ENCODE measurements at places on chromosomes 4 and X.

- DNase-seq: no peak
Observed at GRCh38 chrX:97389761-97390192, 506.1 kb downstream of the RPA4 start.

DNA sequence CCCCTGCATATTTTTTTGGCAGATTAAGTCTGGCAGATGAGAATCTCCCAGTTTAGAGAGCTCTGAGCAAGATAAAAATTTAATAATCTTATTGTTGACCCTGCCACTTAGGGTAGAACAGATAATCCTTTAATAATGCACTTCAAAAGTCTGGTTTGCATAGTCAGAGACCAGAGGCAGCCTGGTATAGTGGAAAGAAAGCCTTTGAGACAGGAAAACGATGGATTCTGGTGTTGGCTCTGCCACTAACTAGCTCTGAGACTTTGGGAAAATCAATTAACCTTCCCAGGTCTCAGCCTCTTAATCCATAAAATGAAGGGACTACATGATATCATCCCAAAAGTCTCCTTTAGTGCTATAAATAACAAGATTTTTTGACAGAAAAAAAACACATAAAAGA is 824.5 kb downstream of the STIM2 start:
- DNase-seq: peak; percentile 60

DNA sequence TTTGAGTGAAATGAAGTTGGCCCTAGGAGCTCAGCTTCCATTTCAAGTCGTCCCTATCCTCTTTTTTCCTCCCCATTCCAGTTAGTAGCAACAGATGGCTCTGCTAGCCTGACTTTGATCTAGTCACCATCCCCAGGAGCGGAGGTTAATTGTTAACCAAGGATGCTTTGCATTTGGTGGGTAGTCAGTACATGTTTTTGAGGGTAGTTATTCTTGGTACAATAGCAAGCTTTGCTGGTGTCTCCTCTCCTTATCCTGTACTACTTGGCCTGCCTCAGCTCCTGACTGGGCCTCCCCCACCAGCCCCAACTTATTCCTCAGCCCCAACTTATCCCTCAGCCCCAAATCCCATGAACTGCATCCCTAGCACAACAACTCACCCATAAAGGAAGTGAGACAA is 14.8 kb upstream of the RTL5 start:
- DNase-seq: no peak

GRCh38 chr4:124044867-124045266 is 648.3 kb downstream of the SPRY1 start:
- DNase-seq: no peak

GRCh38 chr4:41158756-41159155 is 55.6 kb downstream of the APBB2 start:
- DNase-seq: no peak

- DNase-seq: no peak
Observed at GRCh38 chr4:104868958-104869357, 277.7 kb upstream of the TET2 start.

- DNase-seq: no peak
Observed at GRCh38 chrX:10945498-10945897, 165.6 kb upstream of the HCCS start.

GRCh38 chr4:167021545-167022155 is 212.6 kb downstream of the SPOCK3 start:
- peak; percentile 23 for DNase-seq

- DNase-seq: peak; percentile 16
Observed at GRCh38 chrX:130097507-130098209, 12.6 kb downstream of the ELF4 start.

DNA sequence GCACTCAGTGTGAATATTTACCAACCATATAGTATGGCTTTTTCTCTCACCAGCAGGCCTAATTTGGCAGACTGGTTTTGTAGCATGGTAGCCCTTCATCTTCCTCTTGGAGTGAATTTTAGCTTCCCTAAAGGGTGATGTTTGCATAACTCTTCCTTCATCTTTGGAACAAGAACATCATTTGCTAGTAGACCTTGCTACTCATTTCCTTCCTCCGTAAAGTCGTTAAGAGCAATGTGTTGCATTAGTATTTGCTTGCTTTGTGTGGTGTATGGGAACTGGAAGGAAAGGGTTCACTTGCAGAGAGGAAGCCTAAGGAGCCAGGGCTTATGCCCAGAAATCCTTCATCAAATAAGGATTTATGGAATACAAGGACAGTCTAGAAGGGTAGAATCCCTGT is 50.2 kb upstream of the PGRMC2 start:
- no peak for DNase-seq

GRCh38 chr4:26964512-26964911 is 103.9 kb downstream of the STIM2 start:
- no peak for DNase-seq

- no peak for DNase-seq
Observed at GRCh38 chr4:123398066-123398852, 1.7 kb downstream of the SPRY1 start.

GRCh38 chr4:9994246-9994847 is 26.9 kb downstream of the SLC2A9 start:
- DNase-seq: no peak

DNA sequence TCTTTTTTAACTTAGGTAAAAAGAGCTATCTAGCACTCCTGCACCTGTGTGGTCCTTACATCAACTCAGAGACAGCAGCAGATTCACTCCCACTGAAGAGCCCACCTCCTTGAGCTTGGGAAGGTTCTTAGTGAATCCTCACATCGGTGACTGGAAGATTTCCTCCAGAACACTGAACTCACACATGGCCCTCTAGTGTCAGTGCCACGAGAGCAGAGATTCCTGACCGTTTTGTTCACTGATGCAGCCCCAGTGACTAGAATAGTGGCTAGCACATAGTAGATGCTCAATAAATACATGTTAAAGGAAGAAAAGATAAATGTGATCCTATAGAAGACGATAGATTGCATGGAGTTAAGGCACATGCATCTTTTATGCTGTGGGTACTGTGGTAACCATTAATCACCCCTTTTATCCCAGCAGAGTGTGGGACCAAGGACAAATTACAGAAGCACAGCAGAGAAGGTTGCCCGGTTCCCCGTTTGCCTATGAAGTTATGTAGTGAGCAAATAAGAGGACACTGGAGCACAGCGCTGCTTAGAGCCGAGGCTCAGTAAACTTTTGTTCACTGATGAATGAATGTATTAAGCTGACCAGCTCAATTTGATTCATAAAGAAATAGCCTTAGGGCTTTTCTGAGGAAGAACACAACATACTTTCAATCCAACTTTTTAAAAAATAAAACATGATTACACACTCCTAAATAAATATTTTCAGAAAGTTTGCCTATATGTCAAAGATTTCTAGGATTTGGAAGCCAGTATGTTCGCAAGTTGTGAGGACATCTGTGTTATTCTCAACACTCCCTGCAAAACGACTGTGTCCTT is 8.7 kb downstream of the GASK1B start:
- no peak for DNase-seq

GRCh38 chr4:181140037-181140603 is 1103.1 kb upstream of the TENM3 start:
- no peak for DNase-seq

- DNase-seq: peak; percentile 42
Observed at GRCh38 chr4:7900334-7900909, 39.2 kb downstream of the AFAP1 start.

DNA sequence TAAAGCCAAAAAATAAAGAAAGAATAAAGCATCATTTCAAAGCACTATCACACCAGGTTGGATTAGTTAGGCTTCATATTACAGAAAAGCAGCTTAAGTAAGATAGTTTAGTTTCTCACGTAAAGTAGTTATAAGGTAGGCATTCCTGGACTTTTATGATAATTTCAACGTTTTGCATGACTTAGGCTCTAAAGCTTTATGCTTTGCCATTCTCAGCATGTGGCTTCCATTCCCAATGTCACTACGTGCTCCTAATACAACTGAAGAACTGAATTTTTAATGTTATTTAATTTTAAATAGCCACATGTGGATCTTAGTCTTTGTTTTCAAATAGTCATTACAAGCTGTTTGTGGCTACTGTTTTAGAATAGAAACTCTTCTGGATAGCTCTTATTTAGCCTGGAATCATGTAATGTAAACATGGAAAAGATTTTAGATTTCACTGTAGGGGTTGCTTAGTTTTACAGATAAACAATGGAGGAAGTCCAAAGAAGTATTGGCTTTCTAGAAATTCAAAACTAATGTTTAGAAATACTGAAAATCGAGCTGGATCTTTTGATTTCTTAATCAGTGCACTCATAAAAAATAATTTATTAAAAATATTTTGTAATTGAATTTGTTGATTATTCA is 710.0 kb downstream of the IL1RAPL1 start:
- DNase-seq: no peak

- DNase-seq: no peak
Observed at GRCh38 chr4:8776366-8776765, 95.3 kb downstream of the HMX1 start.

DNA sequence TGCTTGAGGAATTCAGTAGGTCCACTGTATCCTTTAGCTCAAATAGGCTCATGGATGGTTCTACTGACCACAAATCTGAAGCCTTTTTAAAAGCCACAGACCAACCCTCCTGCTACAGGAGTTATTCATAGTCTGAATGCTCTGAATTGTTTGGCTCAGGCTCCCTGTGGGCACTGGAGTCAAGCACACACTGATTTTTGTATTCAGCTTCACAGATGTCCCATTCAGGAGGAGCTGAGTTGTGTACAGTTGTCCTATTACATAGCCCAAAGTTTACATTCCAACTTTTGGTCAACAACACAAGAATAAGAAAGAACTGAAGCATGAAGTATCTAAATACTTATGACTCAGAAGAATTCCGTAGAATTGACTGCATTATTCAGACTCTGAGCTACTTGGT is 243.9 kb downstream of the UNC5C start:
- no peak for DNase-seq

GRCh38 chr4:77065382-77065781 is 10.4 kb downstream of the CCNI start:
- DNase-seq: no peak

- DNase-seq: no peak
Observed at GRCh38 chrX:130173190-130173895, 1.6 kb downstream of the RAB33A start.

DNA sequence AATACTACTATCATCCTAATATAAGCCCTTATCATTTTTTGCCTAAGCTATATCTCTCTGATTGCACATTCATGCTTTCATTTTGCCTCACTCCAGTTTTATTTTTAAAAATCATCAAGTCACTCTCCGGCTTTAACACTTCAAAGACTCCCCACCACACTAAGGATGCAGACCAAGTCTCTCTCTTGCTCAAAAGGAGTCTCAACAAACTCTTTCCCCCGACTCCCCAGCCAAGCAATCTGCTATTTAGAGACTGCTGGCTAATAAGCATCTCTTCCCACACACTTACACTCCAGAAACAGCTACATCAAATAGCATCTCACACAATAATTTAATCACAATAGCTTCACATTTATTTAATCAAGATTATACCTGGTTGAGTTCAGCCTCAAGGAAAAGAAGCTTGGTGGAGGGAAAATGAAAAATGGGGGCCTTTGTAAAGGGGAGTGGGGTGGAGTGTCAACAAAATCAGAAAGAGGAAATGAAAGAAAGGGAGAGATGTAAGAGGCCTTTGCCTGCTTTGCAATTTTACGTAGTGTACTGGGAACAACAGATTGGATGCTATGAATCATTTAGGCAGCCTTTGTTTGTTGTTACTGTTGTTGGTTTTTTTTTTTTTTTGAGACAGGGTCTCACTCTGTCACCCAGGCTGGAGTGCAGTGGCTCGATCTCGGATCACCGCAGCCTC is 104.1 kb upstream of the MCF2 start:
- no peak for DNase-seq

DNA sequence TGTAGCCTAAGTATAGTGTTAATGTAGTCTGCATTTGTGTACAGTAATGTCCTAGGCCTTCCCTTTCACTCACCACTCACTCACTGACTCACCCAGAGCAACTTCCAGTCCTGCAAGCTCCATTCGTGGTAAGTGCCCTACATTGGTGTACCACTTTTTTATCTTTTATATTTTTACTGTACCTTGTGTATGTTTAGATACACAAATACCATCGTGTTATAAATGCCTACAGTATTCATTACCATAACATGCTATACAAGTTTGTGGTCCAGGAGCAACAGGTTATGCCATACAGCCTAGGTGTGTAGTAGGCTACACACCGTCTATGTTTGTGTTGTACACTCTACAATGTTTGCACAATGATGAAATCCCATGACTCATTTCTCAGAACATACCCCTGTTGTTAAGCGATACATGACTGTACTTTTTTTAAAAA is 15.4 kb downstream of the TSPAN5 start:
- no peak for DNase-seq

GRCh38 chrX:153504445-153505016 is 9.8 kb downstream of the BGN start:
- no peak for DNase-seq

- no peak for DNase-seq
Observed at GRCh38 chr4:185626798-185627197, 91.5 kb upstream of the PDLIM3 start.

DNA sequence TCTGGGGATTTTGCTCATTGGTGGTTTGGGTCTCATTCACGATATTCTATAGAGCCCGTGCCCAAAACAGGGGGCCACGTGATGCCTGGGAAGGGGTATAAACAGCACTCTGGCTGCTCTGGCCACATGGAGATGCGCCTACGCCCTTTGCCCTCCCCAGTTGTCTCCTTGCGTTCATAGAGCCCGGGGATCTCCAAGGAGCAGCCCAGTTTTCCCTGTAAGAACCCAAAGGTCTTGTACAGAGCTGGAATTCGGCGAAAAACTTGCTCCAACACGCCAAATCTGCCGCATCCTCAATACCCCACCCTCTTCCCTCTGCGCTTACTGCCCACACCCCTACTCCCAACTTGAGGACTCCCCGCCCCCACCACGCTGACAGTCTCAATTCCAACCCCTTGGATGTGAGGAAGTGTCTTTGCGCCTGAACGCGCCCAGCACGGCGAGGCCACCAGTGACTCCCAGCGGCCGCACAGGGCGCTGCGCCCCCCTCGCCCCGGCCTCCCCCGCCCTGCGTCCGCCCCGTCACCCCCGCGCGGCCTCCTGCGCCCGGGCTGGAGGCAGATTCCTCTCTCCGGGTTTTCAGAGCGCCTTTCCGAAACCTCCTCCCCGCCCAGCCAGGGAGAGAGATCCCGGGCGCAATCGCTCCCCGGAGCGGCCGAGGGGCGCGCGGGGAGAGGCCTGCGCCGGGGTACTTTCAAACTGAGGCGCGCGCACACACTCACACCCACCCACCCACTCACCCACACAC is at the start of gene NHS:
NHS (plus strand) TSS at position 582 of the 748 bp plus-strand sequence. CDS start 558 bp downstream, outside the sequence.
- DNase-seq: peak; percentile 65

Data from NCI-H524 (cell line).